ENCODE measurements at places on chromosomes 16 and 17.

- H3K27ac ChIP-seq = no peak overlapping the region
- H3K4me1 ChIP-seq = peaks cover 60% of the 10 kb centered on the region
- no peak overlapping the region for H3K4me3 ChIP-seq
- no peaks in the 10 kb centered on the region for H3K27me3 ChIP-seq
These were observed 25.2 kb upstream of the ABCC3 start for GRCh38 chr17:50609380-50610074.

DNA sequence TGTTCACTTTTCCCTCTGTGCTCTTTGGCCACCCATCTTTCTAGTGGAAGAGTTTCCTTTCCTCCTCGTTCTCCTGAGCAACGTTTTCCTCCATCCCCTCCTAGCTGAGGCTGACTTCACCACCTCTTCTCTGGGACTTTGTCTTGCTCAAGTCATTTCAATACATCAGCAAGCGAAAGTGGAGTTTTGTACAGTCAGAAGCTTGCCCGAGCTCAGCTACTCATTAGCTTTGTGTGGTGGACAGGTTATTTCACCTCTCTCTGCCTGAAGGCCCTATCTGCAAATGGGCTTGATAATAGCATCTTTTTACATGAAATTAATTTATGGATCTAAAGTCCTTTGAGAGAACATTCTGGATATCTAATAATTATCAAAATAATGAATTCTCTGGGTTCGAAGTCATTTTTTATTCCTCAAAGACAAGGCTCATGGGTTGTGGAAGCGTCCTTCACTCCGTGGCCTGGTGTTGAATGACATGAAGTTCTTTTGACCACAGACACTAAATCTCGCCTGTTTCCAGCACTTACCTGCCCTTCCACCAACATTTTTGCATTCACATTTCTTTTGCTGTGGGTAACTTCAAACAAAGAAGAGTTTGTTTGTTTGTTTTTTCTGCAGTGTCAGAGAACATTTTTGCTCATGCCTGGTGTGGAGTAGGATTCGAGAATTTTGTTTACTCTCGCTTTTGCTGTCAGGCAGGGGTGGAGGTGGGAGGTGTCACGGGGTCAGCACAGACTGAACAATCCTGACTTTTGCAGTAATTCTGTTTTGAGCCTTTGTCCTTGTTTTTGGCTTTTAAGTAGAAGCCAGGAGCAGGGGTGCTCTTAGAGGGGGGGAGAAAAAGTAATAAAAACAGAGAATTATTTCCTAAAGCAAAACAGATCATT is 155.0 kb upstream of the CACNG5 start:
- no peak for DNase-seq
- no peaks in the 10 kb centered on the region for H3K36me3 ChIP-seq
- H3K27me3 ChIP-seq = no peaks in the 10 kb centered on the region
- no peak overlapping the region for H3K4me3 ChIP-seq
- peaks cover 15% of the 10 kb centered on the region for H3K4me1 ChIP-seq

DNA sequence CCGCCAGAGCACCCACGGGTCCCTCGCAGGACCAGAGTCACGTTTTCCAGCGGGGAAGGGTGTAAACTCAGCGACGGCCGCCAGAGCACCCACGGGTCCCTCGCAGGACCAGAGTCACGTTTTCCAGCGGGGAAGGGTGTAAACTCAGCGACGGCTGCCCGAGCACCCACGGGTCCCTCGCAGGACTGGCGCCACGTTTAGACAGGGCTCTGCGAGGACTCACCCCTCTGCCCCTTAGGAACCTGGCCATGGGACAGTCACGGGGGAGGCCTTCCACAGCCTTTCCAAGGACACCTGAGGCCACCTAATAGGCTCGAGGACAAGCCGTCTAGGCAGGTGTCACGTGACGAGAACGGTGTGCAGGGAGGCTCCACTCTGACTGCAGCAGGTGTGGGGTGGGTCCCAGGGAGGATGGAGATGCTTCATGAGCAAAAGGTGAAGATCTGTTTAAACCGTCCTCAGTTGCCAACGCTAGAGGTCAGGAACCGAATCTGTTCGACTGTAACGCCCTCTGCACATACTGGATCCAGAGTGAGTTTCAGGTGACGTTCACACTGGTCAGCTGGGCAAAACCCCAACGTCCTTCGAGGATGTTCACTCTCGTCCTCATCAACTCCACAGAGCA is 48.0 kb upstream of the METRNL start:
- no peak for DNase-seq
- no peak overlapping the region for H3K27ac ChIP-seq
- peaks cover under 1% of the 10 kb centered on the region for H3K4me1 ChIP-seq
- H3K36me3 ChIP-seq = peaks cover 46% of the 10 kb centered on the region

DNA sequence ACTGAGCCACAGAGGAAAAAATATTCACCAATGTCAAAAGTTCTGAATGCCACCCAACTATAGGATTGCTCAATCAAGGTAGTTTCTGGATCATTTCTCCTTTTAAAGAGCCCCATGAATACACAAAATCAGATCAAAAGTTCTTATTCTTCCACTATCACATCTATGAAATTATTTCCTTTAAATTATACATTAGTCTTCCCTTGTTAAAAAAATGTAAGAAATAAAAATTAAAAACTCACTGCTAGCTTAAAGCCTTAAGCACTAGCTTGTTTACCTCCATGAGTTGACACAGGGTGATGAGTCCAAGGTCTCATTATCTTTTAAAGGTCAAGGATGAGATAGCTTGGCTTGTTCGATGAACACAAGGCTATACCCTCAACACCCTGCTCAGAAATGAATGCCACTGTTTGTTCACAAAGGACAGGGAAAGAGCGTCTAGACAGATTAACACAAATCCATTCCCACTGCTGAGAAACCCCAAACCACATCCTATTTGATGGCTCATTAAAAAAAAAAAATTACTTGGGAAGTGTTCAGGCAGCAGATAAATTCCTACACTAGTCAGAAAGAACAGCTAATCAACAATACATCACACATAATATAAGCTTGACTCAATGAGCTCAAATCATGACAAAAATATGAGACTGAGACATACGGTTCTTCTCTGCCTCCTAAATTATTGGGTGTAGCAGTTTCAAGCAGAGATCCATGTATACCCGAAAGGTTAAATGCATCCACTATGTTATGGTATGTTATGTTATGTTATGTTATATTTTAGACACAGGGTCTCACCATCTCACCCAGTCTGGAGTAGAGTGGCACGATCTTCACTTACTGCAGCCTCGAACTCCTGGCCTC is 118.9 kb downstream of the PARN start:
- no peaks in the 10 kb centered on the region for H3K27me3 ChIP-seq
- H3K36me3 ChIP-seq = no peaks in the 10 kb centered on the region
- no peaks in the 10 kb centered on the region for H3K4me1 ChIP-seq
- no peak overlapping the region for H3K27ac ChIP-seq

GRCh38 chr17:1725642-1726511 is 1.4 kb downstream of the WDR81 start:
- H3K27me3 ChIP-seq = no peaks in the 10 kb centered on the region
- H3K4me1 ChIP-seq = peaks cover 36% of the 10 kb centered on the region
- H3K27ac ChIP-seq = no peak overlapping the region
- H3K36me3 ChIP-seq = peaks cover 51% of the 10 kb centered on the region
- DNase-seq = no peak

GRCh38 chr17:42025191-42025579 is 5.3 kb downstream of the NKIRAS2 start:
- peaks cover 41% of the 10 kb centered on the region for H3K36me3 ChIP-seq
- no peak overlapping the region for H3K27ac ChIP-seq
- peak overlapping the region; percentile 12 for H3K4me3 ChIP-seq
- H3K27me3 ChIP-seq = no peaks in the 10 kb centered on the region

DNA sequence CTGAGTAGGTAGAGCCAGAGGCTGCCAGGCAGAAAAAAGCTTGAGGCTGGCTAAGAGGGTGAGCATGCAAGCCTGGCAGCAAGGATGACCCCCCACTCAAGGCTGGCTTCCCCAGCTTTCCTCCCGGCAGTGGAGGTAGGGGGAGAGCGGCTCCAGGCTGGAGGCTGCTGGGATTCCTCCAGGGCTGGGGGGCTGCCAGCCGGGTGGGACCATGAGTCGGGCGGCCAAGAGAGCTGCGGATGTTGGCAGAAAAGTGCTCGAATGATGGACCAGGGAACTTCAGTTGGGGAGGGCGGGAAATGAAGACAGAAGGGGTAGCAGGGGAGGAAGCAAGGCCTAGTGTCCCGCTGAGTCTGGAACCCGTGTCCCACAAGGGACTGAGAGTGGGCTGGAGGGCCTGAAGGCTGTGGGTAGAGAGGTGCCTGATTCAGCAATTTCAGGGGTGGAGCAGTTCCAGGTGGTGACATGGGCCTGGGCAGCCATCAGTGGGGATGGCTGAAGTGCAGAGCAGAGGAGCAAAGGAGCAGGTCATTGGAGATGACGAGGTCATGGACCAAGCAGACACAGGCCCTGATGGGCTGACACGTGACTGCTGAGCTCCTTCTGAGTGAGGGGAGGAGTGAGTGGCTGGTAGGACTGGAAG is 20.3 kb downstream of the HSD11B2 start:
- peaks cover 77% of the 10 kb centered on the region for H3K36me3 ChIP-seq
- H3K27me3 ChIP-seq = no peaks in the 10 kb centered on the region
- H3K4me3 ChIP-seq = no peak overlapping the region

DNA sequence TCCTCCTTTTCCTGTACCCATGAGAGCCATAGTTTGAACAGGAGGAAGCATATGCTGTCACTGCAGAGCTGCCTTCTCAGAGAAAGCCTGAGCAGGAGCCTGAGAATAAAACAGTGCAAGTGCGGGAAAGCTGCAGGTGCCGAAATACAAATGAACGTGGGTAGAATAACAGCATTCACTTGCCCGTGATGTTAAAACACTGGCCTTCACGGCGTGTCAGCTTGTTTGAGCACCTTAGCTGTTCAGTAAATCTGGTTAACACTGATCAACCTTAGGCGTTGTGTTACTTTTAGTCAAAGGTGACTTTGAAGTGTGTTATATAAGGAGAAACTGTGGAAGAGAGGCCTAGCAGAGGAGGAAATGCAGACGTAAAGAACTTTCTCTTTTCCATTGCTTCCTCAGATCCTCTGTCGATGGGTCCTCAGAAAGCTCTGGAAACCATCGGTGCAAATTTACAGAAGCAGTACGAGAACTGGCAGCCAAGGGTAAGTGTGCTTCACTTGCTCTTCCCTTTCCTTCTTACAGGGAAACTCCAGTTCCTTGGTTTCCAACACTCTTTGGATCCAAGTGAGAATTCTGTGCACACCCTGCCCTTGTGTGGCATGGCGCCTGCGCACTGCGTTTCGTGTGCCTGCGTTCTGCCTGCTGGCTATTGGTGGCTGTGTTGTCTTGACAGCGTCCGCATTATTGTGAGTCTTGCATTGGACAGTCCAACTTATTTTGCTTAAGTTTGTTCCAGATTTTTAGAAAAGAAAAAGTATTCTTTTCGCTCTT is 98.9 kb downstream of the RPTOR start:
- no peak for DNase-seq
- no peak overlapping the region for H3K27ac ChIP-seq
- peaks cover 18% of the 10 kb centered on the region for H3K4me1 ChIP-seq
- no peak overlapping the region for H3K4me3 ChIP-seq
- no peaks in the 10 kb centered on the region for H3K27me3 ChIP-seq

GRCh38 chr17:4852567-4853207 is 19.5 kb downstream of the MINK1 start:
- H3K27ac ChIP-seq = no peak overlapping the region
- H3K36me3 ChIP-seq = peaks cover 13% of the 10 kb centered on the region
- no peak overlapping the region for H3K4me3 ChIP-seq
- no peaks in the 10 kb centered on the region for H3K27me3 ChIP-seq
- DNase-seq = no peak

DNA sequence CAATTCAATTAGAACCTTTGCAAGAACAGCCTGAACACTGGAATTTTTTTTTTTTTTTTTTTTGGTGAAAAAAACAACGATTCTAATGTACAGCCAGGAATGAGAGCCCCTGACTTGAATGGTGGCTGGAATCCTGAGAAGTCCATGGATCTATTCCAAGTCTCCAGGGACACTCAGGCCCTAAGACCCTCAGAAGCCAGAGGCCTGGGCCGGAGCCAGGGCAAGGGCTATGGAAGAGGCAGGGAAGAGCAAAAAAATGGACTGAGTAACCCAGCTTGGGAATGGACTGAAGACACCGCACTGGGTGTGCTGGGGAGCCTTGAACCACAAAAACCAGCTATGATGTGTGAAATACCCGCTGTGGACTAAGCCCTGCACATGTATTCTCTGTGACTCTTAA is 60.3 kb upstream of the LHX1 start:
- H3K4me3 ChIP-seq = no peak overlapping the region
- H3K36me3 ChIP-seq = no peaks in the 10 kb centered on the region
- peak; percentile 54 for DNase-seq
- H3K27ac ChIP-seq = no peak overlapping the region

DNA sequence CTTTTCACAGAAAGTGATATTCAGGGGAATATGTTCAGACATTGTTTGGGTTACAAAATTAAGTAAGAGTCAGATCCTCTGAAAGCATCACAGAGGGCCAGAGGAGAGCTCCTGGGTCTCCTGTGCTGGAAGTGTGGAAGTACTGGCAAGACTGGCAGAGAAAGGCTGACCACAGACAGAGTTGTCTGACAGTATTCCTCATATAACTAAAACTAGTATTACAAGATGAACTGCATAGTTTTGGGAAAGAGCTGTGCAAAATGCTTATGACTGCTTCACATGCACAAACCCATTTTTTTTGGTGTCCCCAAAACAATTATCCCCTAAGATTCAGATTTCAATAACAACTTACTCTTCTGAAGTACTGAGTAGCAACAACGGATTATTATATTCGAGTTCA is 35.2 kb downstream of the N4BP1 start:
- no peaks in the 10 kb centered on the region for H3K27me3 ChIP-seq
- no peaks in the 10 kb centered on the region for H3K4me1 ChIP-seq
- DNase-seq = no peak
- no peak overlapping the region for H3K4me3 ChIP-seq
- H3K27ac ChIP-seq = no peak overlapping the region
- H3K36me3 ChIP-seq = peaks cover 7% of the 10 kb centered on the region

DNA sequence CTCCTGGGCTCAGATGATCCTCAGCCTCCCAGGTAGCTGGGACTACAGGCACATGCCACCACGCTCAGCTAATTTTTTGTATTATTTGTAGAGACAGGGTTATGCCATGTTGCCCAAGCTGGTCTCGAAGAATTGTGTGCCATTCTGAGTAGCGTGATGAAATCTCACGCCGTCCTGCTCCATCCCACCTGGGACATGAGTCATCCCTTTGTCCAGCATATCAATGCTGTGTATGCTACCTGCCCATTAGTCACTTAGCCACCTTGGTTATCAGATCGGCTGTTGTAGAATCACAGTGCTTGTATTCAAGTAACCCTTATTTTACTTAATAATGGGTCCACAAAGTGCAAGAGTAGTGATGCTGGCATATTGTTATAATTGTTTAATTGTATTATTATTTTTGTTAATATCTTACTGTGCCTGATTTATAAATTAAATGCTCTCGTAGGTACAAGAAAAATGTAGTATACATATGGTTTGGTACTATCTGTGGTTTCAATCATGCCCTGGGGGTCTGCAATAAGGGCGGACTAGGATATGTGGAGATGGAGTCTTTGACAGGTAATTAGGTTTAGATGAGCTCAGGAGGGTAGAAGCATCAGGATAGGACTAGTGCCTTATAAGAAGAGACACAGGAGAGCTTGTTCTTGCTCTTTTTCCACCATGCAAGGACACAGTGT is 26.6 kb upstream of the SLC13A2 start:
- no peak overlapping the region for H3K27ac ChIP-seq
- no peaks in the 10 kb centered on the region for H3K27me3 ChIP-seq
- no peaks in the 10 kb centered on the region for H3K4me1 ChIP-seq
- H3K36me3 ChIP-seq = no peaks in the 10 kb centered on the region
- no peak overlapping the region for H3K4me3 ChIP-seq
- DNase-seq = no peak

- no peak for DNase-seq
- H3K4me3 ChIP-seq = no peak overlapping the region
- H3K27me3 ChIP-seq = no peaks in the 10 kb centered on the region
- H3K4me1 ChIP-seq = peaks cover 70% of the 10 kb centered on the region
- H3K36me3 ChIP-seq = peaks cover 58% of the 10 kb centered on the region
These were observed 32.9 kb downstream of the BAHCC1 start for GRCh38 chr17:81428121-81428515.

All from spinal cord (tissue), 10 donors.